ENCODE measurements at places on chromosomes 3 and 15. TPM values are rescaled to one million over a fixed set of nuclear protein-coding genes. Genes with fewer than 3 reads are reported as not detected.

The RYR3 gene
- not detected for total RNA-seq

The FANCD2OS gene
- not detected for total RNA-seq

GRCh38 chr15:100801256-100801900, 78.3 kb upstream of the ALDH1A3 start:
- no peak overlapping the region for H3K27ac ChIP-seq
- H3K27me3 ChIP-seq, result peaks cover 11% of the 10 kb centered on the region
- H3K4me3 ChIP-seq, result no peak overlapping the region
- DNase-seq, result no peak

DNA sequence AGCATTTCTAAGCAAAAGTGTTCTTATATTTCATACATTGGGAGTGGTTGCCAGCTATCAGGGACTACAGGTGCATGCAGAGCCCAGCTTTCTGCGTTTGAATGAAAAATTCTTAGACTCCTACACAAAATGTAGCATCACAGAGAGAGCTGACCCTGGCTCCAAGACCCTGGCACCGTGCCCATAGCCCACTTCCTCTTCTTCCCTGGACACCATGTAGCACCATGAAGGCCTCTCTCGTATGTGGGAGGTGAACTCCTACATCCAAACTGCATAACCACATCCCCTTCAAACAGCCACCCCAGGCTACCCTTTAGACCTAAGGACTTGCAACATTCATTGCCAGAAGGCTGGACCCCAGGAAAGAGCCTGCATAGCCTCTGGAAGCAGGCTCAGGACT, 35.8 kb upstream of the ATOSA start:
- no peak overlapping the region for H3K4me3 ChIP-seq
- H3K36me3 ChIP-seq, result no peaks in the 10 kb centered on the region
- no peaks in the 10 kb centered on the region for H3K27me3 ChIP-seq
- H3K27ac ChIP-seq, result no peak overlapping the region
- no peaks in the 10 kb centered on the region for H3K4me1 ChIP-seq
- DNase-seq, result no peak

DNA sequence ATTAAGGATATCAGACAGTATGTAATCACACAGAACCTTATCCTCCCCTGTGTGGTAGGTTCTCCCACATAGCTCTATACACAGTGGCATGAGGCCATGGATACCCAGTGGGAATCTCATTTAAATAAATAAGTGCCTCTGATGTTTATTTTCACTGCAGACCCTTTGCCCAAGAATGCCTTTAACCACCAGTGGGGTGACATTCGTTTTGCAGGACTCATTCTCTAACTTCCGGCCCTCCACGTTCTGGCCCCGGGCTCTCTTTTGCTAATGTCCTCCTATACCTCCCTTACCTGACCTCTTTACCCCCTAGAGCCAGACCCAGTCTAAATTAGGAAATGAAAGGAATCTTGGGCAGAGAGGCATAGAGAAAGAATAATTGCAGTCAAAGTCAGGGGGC, 8.3 kb downstream of the CCDC80 start:
- no peaks in the 10 kb centered on the region for H3K36me3 ChIP-seq
- peaks cover 71% of the 10 kb centered on the region for H3K4me1 ChIP-seq
- H3K27me3 ChIP-seq, result no peaks in the 10 kb centered on the region
- DNase-seq, result peak; percentile 28
- H3K27ac ChIP-seq, result no peak overlapping the region
- peak overlapping the region; percentile 24 for H3K4me3 ChIP-seq

DNA sequence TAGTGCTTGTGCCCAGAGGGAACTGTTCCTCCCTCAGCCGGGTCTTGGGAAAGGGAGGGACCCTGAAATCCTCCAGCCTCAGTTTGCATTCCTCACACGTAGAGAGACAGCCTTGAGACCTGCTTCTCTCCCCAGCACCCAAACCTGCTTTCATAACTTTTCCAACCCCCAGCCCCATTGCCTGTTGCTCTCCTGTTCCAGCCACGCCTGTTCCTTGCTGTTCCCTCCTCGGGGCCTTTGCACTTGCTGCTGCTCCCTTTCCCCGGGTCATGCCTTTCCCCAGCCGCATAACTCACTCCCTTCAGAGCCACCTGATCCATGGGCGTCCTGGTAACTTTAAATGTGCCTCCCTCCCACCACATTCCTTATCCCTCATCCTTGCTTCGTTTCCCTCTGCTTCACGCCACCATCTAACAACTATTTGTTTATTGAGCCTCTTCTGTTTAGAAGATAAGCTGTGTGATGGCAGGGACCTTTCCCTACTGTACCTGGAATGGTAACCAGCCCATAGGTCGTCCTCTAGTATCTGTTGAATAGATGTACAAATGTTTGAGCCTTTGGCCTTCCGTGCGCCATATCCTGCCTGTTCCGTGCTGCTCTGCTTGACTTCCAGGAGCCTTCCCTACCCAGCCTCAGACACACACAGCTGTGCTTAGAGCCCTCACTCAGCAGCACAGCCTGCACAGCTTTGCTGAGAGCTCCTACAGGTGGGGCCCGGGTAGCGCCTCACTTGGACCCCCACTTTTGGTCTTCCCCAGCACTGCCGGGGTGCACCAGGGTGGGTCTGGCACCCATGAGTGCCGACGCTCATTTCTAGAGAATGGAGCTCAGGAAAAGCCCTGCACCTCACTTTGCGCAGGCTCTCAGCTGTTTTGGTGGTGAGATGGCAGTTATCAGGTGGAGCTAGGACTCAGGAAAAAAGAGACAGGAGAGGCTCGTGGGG, 60.2 kb downstream of the SCN5A start:
- no peaks in the 10 kb centered on the region for H3K36me3 ChIP-seq
- no peaks in the 10 kb centered on the region for H3K4me1 ChIP-seq
- H3K4me3 ChIP-seq, result no peak overlapping the region
- no peak for DNase-seq
- peaks cover 7% of the 10 kb centered on the region for H3K27me3 ChIP-seq
- no peak overlapping the region for H3K27ac ChIP-seq

DNA sequence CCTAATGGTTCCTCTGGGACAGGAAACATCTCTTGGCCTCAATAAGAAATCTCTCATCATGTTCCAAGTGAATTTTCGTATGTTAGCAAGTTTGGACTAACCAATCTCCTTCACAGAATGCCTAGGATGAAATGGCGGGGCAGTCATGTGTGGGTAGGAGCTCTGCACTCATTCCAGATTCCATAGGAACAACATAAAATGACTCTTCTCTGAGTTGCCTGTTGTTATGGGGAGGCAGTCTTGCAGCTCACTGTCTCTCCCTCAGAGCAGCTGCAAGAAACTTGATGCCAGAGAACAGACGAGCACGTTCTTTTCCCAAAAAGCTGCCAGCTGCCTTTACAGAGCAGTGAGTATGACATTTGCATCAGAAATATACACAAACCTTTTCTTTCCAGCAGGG, 34.1 kb downstream of the SPATA12 start:
- no peaks in the 10 kb centered on the region for H3K27me3 ChIP-seq
- DNase-seq, result no peak
- no peak overlapping the region for H3K27ac ChIP-seq
- no peaks in the 10 kb centered on the region for H3K36me3 ChIP-seq
- no peaks in the 10 kb centered on the region for H3K4me1 ChIP-seq

DNA sequence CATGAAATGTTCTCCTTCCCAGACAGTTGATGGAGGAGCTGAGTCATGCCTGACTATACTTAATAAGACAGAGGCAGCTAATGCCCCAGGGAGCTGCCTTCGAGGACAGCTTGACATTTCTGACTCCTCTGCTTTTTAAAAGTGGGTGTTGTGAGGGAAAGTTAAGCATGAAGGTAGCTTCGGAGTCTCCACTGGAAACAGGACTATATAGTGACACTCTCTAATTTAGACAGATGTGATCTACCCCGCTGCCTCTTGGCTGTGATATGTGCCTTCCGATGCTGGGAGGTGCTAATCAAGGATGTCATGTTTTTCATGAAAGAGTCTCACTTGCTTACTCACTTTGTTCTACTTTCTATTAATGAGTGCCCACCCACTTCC, 72.7 kb downstream of the IL1RAP start:
- H3K27ac ChIP-seq, result peak overlapping the region; percentile 88
- no peaks in the 10 kb centered on the region for H3K27me3 ChIP-seq
- H3K4me1 ChIP-seq, result peaks cover 79% of the 10 kb centered on the region
- peak; percentile 91 for DNase-seq
- H3K36me3 ChIP-seq, result no peaks in the 10 kb centered on the region
